ENCODE measurements at places on chromosomes 12 and 14.

DNA sequence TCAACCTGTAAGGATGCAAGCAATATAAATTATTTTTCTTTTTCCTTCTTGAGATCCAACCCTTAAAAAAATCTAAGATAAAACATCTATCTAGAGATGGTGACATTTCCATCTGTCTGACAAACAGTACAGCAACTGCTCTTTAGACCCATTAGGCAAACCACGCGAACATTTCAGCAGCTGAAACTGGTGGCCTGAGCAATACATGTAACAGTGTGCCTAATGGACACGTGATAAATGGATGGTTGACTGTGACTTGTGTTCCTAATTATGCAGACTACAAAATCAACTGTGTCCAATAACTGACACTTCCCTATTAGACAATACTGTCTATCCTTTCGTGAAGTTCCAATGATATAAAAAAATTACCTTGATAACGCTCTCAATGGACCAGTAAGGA is 18.9 kb downstream of the E2F7 start:
- no peak for DNase-seq

DNA sequence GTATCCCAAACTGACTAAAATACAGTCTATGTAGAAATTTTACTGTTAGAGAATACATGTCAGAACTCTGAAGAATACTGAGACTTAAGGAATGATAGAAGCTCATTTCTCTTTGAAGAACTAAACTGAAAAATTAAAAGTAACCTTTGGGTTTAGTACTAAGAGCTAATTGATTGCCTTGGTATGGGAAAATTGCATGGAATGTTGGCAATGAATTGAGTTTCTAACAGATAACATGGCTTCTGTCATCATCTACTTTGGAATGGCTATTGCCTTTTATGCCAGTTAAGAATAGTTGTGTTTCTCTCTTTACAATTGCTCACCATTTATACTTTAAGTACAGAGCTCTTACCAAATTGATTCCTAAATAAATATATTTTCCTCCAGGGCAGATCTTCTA is 308.8 kb upstream of the SYT1 start:
- no peak for DNase-seq

DNA sequence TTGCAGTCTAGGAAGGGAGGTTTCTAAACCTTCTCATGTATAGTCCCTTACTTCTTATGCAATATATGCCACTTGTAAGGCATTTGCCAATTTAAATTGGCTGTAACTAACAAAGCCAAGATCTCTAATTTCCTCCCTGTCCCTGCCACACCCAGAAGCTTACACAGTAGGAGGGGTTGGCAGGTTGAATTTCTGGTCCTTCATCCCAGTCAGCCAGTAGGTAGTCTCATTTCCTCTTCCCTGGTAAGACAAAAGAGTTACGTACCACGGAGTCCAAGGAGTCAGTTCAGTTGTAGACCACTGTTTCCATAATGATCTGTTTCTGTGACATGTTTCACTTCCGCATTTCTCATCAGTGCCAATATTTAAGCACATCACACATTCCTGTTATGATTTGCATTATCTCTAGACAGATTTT is 47.0 kb upstream of the PLBD1 start:
- DNase-seq, result no peak

DNA sequence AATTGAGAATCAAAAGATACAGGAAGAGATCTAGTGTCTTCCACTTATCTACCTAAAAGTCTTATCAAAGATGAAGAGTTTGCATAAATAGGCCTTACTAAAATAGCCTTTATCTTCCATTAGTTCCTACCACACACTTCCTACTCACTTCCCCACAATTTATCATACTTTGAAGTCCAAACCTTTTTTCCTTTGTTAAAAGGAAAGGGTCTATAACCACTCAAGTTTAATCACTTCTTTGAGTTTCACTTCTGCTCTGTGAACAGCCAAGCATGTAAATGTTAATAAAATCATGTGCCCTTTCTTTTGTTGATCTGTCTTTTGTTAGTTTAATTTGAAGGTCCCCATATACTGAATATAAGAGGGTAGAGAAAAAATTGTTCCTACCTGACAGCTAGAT is 114.5 kb downstream of the PHLDA1 start:
- no peak for DNase-seq

- DNase-seq, result no peak
Observed at GRCh38 chr12:97276661-97277429, 185.8 kb upstream of the RMST start.

DNA sequence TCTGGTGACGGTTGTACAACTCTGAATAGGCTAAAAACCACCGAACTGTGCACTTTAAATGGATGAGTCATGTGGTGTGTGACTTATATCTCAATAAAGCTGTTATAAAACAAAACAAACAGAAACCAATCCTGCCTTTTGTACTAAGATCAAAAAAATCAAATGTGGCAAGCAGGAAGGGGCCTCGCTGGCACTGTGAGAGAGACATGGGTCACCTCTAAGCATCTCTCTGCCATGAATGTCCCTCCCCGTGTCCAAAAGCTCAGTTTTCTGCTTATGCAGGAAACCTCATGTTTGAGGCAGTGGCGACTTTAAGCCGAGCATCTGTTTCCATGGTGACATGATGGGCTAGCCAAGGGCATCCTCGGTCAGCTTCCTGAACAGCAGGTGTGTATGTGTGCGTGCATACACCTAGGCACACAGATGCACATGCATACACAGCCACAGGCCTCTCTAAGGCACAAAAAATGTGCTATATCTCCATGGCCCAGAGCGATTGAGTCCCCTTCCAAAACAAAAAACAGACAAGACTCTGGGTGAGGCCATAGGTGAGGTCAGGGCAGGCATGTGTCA is 44.4 kb downstream of the ARL6IP4 start:
- DNase-seq, result no peak

- no peak for DNase-seq
Observed at GRCh38 chr12:70110085-70110484, 133.1 kb upstream of the CNOT2 start.

DNA sequence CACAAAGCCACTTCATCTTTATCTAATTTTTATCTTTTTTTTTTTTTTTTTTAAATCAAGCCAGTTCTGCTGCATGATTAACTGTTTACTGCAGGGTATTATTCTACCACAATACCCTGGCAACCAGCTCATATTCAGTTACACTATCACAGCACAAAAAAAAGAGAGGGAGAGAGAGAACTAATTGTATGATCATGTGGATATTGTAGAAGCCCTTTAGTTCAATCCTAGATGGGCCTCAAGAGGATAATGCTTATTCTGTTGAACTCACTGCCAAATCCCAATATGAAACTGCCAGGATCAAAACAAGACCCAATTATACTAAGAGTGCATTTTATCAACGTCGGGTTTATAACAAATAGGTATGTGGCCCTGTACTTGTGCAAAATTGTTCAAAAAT is 51.5 kb downstream of the MED13L start:
- DNase-seq, result no peak

DNA sequence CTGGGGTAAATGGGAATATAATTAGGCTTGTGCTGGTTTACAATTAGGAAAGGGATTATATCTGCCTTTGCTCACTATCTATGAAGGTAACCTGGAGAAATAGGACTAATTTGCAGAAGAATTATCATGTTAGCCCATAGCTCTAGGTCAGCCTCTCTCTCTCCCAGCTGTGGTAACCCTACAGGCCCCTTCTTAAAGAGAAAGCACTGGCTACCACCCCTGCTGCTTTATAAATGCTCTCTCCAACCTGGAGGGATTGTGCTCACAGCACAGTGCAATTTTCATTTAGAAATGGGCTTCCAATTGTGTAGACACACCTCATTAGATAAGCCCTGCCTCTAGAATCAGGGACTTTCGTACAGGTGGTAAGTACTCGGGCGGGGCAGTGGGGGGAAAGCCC is 22.7 kb upstream of the MGST1 start:
- DNase-seq, result peak; percentile 64

DNA sequence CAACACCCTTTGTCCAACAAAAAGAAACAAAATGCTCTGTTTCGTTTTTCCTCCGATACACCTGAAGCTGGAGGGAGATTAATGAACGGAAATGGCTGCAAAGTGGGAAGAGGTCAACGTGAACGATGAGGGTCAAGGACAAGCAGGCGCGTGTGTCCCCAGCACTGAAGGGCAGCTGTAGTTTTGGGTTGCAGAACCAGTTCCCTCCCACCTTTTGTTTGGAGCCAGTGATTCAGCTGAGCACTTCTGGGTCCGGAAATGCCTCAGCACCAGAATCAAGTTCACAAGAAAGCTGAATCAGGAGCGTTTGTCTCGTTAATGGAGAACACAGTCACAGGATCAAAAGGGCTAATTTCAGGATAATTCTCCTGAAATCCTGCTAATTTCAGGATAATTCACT is 51.1 kb upstream of the PWP1 start:
- no peak for DNase-seq

GRCh38 chr12:47779943-47780504 is 7.0 kb downstream of the SLC48A1 start:
- no peak for DNase-seq

DNA sequence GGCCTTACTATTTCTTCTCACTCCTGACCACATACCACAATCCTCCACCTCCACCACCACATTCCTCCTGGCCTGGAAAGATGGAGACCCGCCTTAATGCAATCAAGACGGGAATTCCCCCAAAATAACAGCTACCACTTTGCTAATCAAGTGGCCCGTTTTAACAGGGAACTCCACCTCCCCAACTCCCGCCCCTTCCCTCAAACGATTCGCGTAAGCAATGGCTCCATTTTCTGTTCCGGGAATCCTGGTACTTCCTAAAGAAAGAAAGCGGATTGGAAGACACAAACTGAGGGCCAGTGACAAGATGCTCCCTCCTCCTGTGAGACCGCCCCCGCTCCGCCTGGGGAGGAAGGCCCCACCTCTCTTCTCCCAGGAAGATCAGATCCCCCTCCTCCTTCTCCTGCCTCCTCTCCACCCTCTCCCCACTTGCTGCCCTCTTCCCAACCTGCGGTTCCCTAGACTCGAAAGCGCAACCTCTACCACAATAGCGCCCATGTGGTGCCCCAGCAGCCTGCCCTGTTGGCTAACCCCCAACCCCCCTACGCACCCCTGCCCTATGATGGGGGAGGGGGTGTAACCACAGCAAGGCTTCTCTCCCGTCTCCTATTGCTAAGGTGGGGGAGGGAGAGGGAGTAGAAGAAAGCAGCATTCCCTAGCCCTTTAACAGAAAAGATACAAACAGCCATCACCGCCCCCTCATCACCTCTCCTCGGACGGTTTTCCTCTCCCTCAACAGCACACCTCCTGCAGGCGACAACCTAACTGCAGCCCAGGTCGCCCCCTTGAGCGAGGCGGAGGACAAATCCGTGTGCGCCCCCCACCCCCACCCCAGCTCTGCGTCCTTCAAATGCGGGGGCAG is 777 bp downstream of the ARF3 start:
- peak; percentile 91 for DNase-seq

DNA sequence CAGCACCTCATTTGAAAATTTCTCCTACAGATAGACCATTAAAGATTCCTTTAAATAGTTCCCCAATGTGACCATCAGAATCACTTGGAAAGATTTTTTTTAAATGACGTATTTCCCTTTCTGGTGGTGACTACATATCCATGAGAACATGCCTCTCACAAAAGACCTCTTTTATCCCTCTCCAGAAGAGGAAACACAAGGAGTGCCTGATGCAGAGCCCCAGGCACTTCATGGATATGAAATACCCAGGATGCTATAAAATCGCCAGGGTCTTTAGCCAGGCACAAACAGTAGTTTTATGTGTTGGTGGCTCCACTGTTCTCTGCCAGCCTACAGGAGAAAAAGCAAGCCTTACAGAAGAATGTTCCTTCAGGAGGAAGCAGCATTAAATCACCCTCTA is 97.1 kb downstream of the ETNK1 start:
- no peak for DNase-seq

DNA sequence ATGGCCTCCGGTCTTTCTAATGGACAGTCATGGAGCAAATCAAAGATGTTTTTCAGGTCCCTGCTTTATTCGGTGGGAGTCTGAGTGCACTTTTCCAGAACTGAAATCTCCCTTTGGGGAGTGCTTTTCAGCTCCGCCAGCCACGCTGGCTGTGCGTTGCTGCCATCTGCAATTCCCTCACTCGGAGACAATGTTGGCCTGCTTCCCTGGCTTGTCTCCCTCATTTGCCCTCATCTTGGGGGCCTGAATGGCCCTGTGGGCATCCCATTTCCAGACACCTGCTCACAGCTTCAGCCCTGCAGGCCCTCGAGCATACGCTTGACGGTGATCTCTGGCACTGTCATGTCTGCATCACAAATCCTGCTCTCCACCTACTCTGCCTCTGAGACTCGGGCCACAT is 103.8 kb downstream of the CCDC92 start:
- DNase-seq, result no peak

DNA sequence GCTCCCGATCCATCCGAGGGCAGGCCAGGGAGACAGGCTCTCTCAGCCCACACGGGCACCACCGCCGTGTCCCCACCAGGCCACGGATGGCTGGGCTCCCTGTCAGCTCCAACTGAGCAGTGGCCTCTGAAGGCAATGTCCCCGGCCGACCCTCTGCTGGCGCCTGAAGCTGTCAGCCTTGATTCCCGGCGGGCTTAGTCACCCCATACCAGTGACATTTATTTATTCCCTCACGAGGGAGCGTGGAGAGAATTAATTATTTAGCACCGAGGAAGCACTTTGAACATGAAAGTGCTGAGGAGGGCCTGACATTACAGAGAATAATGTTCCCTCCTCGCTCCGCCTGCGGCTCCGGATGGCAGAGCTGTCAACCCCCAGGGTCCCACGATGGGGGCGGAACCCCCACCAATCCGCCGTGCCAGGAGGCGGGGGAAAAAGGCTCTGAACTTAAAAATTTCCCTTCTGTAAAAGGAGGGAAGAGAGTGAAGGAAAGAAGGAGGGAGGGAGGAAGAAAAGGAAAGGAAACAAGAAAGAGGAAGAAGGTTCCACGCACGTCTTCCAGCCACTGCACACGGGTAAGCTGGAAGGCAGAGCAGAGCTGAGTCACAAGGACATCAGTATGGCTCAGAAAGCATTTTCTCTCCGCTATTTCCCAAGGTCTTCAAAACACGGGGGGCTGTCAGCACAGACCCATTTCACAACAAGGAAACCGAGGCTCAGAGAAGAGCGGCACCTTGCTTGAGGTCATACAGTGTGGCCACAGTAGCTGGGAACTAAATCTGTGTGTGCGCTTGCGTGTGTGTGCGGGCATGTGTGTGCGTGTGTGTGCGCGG is 108.7 kb upstream of the NCOR2 start:
- DNase-seq, result no peak

DNA sequence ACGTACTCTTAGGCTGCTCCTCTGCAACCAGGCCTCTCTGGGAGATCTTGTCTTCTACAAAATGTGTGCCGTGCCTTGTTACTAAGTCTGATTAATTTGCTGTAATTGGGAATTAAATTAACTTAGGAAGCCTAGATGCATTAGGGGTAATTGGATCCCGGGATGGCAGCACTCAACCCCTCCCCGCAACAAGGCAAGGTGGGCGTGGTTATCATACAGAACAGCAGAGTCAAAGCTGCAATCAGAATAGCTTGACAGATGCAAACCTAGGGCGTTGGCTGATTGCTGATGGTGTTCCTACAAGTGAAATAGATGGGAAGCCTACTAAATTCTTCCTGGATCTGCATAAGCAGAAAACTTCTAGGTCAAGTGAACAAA is 34.5 kb upstream of the NFYB start:
- DNase-seq, result no peak

GRCh38 chr12:88371416-88372183 is 208.7 kb downstream of the KITLG start:
- no peak for DNase-seq

- DNase-seq, result no peak
Observed at GRCh38 chr12:122297494-122297893, 31.2 kb upstream of the VPS33A start.

- no peak for DNase-seq
Observed at GRCh38 chr12:48135027-48135426, 15.9 kb downstream of the PFKM start.

All from Right ventricle myocardium inferior (tissue), 1 donor.